GM23338 (cell line): ENCODE measurements at places on chromosomes 4 and X. TPM values are rescaled to one million over a fixed set of nuclear protein-coding genes. Genes with fewer than 3 reads are reported as not detected.

Gene LANCL3
- polyA plus RNA-seq = 0.11 and 0.26 TPM in 2 replicates

Gene GAGE12H
- not detected in 2 replicates for polyA plus RNA-seq

Gene KLB
- polyA plus RNA-seq = 0.19 and 0.21 TPM in 2 replicates

Gene MAGIX
- 0.66 and 1.6 TPM in 2 replicates for polyA plus RNA-seq

Gene PAGE2B
- polyA plus RNA-seq = not detected in 2 replicates

Gene GLUD2
- polyA plus RNA-seq = 0.16 and 0.21 TPM in 2 replicates

Gene MAGEC2
- polyA plus RNA-seq = not detected in 2 replicates

Gene IL1RAPL2
- polyA plus RNA-seq = 0.52 and 0.94 TPM in 2 replicates

Gene SPARCL1
- 1.7 and 2.4 TPM in 2 replicates for polyA plus RNA-seq

Gene CXorf65
- 0.79 and 1.1 TPM in 2 replicates for polyA plus RNA-seq

Gene RHOXF2B
- not detected in 2 replicates for polyA plus RNA-seq

Gene C4orf51
- polyA plus RNA-seq = 0.71 TPM in 1 of 2 replicates, not detected in the other

Gene PABPC4L
- 1.8 and 2.1 TPM in 2 replicates for polyA plus RNA-seq

Gene AR
- polyA plus RNA-seq = 11.2 and 11.8 TPM in 2 replicates

Gene CCDC149
- polyA plus RNA-seq = 2.2 and 2.6 TPM in 2 replicates

Gene BCORL1
- 2.3 and 2.7 TPM in 2 replicates for polyA plus RNA-seq

Gene RBM46
- 33.4 and 42.4 TPM in 2 replicates for polyA plus RNA-seq

Gene CFAP47
- not detected in 2 replicates for polyA plus RNA-seq

Gene TMPRSS11D
- polyA plus RNA-seq = not detected in 2 replicates

Gene HSFX2
- 0.26 and 0.29 TPM in 2 replicates for polyA plus RNA-seq

Gene MAGED4B
- 145 and 157 TPM in 2 replicates for polyA plus RNA-seq

Gene BMPR1B
- 0.21 and 0.48 TPM in 2 replicates for polyA plus RNA-seq

Gene HS3ST1
- 1.3 and 1.8 TPM in 2 replicates for polyA plus RNA-seq

Gene PALLD
- polyA plus RNA-seq = 11.6 and 13.1 TPM in 2 replicates

Gene INPP4B
- 0.03 and 0.11 TPM in 2 replicates for polyA plus RNA-seq

Gene LDOC1
- 86.4 and 93.6 TPM in 2 replicates for polyA plus RNA-seq

Gene MTNR1A
- polyA plus RNA-seq = 0.32 and 0.35 TPM in 2 replicates

Gene WNK3
- 51.5 and 57.5 TPM in 2 replicates for polyA plus RNA-seq
